ENCODE measurements at places on chromosomes 7 and 10. TPM values are rescaled to one million over a fixed set of nuclear protein-coding genes. Genes with fewer than 3 reads are reported as not detected.

- no peak overlapping the region for H3K4me3 ChIP-seq
- no peak for DNase-seq
- no peaks in the 10 kb centered on the region for H3K36me3 ChIP-seq
- H3K27ac ChIP-seq = no peak overlapping the region
- H3K4me1 ChIP-seq = no peaks in the 10 kb centered on the region
Observed at GRCh38 chr7:16839646-16840045, 34.8 kb upstream of the AGR2 start.

- no peak overlapping the region for H3K4me3 ChIP-seq
- no peak overlapping the region for H3K27ac ChIP-seq
- H3K36me3 ChIP-seq = no peaks in the 10 kb centered on the region
- no peaks in the 10 kb centered on the region for H3K4me1 ChIP-seq
Observed at GRCh38 chr7:94133460-94133859, 129.3 kb upstream of the BET1 start.

Gene PTEN
- 22.3 TPM for polyA plus RNA-seq

Gene HOXA2
- 1.3 TPM for polyA plus RNA-seq

Gene BTBD16
- 0.34 TPM for polyA plus RNA-seq

Gene ACSL5
- polyA plus RNA-seq = 5.6 TPM

Gene OR2A42
- 0.13 TPM for polyA plus RNA-seq

Measured in kidney (tissue), 22 donors.